H9 (cell line): ENCODE measurements at places on chromosomes 12 and 14.

DNA sequence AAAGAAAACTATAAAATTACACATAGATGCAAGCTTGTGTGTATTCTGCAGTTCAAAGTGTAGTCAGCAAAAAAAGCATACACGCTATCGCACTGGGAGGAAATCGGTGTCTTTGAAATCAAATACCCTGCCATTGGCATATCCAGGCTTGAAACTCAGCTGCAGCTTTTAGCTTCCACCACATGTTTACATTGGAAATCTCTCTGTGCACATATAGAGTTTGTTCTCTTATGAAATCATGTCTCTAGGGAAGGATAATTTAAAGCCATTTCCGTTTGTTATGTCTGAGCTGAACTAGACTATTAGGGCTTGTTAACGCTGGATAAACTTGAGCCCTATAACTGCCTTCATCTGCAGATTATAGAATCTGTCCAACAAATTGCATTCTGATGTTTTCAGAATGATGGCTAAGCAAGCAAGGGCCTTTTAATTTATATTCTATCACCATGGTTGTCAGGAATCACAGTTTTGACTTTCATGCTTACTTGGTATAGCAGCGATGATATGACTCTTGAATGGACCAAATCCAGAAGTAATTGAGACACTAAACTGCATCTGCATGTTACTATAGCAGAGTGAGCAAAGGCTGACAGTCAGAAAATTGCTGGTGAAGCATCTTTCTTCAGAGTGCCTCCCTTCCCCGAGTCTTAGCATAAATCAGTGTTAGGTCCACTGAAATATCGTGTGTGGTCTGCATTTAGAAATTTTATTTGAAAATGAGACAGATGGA, 442.8 kb downstream of the ZFP36L1 start:
- DNase-seq, result no peak

GRCh38 chr12:3251691-3252090, 174.5 kb downstream of the TSPAN9 start:
- no peak for DNase-seq

GRCh38 chr12:3579446-3580093, 88.6 kb downstream of the PRMT8 start:
- DNase-seq, result no peak

DNA sequence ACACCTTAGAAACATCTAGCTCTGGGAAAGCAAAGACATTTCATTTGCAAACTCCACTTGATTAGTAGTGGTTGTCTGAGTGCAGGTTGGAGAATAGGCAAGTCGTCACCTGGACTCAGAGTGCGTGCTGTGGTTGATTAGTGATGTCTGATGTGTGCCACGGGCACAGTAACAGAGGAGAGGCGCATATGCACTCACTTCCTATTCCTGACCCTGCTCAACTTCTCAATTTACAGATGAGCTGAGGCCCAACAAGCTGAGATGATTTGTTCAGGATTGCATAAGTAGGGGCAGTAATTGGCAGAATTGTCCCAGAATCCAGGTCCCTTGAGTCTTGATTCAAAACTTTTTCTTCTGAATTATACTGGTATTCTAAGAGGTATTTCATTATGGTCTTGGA, 44.9 kb downstream of the ADCK1 start:
- DNase-seq, result no peak

DNA sequence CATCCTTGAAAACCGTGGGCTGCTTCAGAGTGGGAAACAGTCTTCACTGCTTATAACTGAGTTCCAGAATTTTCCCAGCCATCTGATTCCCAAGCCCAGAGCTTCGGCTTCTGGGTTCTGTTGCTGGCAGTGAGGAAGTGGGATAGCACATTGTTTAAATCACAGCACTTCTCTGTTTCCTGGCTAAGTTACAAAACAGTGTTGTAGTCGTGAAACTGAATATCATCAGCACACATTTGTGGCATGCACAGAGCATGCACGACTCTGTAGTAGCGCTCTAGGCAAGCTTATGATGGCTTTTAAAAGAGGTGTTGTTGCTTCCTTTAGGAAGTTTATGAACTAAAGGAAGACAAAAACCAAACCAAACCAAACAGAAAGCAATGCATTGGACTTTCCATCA, 1005.5 kb downstream of the NRXN3 start:
- DNase-seq, result no peak
